Daoy (cell line): ENCODE measurements at places on chromosomes 3 and 15. TPM values are rescaled to one million over a fixed set of nuclear protein-coding genes. Genes with fewer than 3 reads are reported as not detected.

- DNase-seq = no peak
These were observed 42.9 kb downstream of the HAPLN3 start for GRCh38 chr15:88852476-88852875.

- no peak for DNase-seq
These were observed 8.4 kb upstream of the CRTAP start for GRCh38 chr3:33105341-33105948.

- DNase-seq = no peak
These were observed 22.8 kb upstream of the SPRED1 start for GRCh38 chr15:38229705-38230310.

GRCh38 chr3:102454181-102454580 is 19.4 kb downstream of the ZPLD1 start:
- no peak for DNase-seq

DNA sequence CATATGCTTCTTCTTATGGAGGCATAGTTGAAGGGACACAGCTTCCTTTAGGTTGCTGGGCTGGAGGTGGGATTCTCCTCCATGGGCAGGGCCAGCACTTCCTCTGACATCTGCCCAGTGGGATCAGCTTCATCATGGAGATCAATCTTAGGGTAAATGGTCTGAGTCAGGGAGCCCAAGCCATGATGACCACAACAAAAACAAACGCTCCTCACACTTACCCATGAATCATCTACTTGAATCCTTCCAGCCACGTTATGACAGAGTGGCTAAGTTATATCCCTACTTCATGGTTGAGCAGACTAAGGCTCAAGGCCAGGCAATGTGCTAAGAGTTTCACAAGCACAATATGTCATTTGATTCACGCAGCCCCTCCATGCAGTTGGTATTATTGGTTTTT is 87.2 kb upstream of the NMNAT3 start:
- peak; percentile 95 for DNase-seq

- DNase-seq = no peak
These were observed 25.5 kb downstream of the CCDC13 start for GRCh38 chr3:42747581-42747980.

GRCh38 chr3:143963946-143964345 is 7.7 kb upstream of the DIPK2A start:
- DNase-seq = no peak

DNA sequence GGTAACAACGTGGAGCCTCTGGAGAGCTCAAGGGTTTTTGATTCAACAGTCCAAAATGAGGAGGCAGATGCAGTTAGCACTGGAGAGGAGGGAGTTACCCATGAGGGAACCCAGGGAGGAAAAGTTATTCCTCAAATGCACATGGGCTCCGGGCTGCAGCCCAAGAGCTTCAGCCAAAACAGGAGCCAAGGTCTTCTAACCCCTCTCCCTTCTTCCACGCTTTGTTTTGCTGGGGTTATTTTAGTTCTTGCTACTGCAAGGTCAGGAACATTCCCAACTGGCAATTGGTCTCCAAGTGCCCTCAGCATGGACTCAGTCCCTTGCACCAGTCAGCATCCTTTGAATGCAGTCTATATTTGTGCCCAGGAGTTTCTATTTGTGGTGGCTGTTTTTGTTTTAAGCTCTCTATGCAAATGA is 90.0 kb downstream of the TGFBR2 start:
- no peak for DNase-seq

DNA sequence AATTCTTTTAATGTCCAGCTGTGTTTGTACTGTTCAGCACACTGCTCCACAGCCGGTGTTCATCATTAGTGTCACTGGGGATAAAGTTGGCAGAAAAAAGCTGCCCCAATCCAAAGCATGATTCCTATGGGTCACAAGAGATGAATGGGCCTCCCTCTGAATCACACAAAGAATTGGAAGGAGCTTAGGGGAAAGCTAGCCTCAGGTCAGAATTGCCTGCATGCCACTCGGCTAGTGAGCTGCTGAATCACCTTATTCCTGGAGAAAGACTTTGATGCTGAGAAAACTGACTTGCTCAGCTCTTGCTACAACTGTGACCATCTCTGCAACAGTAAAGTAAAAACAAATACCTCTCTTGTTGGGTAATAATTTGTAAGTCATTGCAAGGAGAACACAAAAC is 3.5 kb downstream of the CCK start:
- DNase-seq = peak; percentile 37

PLS1 gene
- 30.5 and 31.6 TPM in 2 replicates for total RNA-seq

SI gene
- total RNA-seq = not detected in 2 replicates

UROC1 gene
- not detected in 2 replicates for total RNA-seq

SNTN gene
- total RNA-seq = not detected in 2 replicates

HYKK gene
- total RNA-seq = 3.0 and 3.8 TPM in 2 replicates

EXD1 gene
- not detected in 2 replicates for total RNA-seq

MYEF2 gene
- total RNA-seq = 10.9 and 13.5 TPM in 2 replicates
